ENCODE measurements at places on chromosomes 3 and 15.

GRCh38 chr3:171169866-171170265 is 143.3 kb upstream of the SLC2A2 start:
- DNase-seq: no peak

GRCh38 chr3:170804078-170804477 is 65.9 kb downstream of the RPL22L1 start:
- DNase-seq: no peak

- DNase-seq: no peak
Observed at GRCh38 chr3:175651716-175652115, 792.6 kb downstream of the NAALADL2 start.

DNA sequence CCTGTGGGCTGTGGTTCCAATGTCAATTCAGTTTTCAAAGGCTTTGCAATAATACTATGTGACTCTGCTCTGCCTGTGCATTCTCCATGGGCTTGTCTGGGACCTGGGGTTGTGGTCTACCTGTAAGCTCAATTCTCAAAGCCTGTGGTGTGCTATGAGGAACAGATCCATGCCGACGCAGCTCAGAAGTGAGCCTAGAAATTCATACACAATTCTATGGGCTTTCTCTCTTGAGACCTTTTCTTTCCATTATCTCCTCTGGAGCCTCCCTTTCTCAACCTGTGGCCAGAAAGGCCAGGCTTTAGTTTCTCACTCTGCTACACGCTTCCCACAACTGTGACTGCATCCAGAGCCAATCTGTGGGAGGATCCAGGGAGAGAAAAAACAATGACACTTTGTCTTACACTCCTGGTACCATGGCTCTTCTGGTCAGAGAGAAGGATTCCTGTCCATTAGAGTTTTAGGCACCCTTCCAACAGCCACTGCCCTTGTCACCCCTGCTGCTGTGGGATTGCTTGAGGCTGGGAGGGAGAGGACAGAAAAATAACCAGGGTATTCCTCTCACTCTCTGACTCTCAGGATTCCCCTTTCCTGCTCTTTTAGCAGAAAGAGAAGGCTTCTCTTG is 34.1 kb upstream of the KLF13 start:
- DNase-seq: no peak

DNA sequence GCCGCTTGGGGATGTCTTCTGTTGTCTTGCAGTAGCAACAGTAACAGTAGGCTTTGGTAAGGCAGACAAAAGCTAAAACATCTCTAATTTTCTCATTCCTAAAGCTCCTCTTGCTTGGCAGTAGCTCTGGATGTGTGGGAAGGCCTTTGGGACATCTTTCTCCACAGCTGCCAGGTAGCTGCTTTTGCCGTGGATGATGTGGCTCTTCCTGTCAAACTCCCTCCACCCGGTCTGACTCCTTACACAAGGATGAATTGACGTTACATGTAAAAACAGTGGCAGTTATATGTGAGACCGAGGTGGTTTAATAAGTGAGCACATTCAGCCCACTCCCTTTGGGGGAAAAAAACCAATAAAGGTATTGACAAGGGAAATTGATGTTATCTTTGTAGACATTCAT is 309.1 kb downstream of the TUSC7 start:
- no peak for DNase-seq

DNA sequence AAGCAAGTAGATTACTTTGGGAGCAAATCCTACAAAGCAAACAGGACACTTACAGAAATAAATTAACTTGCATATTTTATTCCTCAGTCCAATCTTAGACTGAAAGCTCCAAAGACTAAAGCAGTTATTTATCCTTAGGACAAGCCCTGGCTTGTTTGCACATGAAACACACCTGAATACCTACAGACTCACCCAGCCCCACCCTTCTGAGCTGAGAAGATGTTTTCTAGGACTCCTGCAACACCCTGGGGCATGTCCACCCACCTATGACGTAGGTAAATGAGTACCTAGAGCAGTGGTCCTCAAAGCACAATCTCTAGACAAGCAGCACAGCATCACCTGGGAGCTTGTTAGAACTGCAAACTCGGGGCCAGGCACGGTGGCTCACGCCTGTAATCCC is 80.8 kb downstream of the ANXA2 start:
- no peak for DNase-seq

DNA sequence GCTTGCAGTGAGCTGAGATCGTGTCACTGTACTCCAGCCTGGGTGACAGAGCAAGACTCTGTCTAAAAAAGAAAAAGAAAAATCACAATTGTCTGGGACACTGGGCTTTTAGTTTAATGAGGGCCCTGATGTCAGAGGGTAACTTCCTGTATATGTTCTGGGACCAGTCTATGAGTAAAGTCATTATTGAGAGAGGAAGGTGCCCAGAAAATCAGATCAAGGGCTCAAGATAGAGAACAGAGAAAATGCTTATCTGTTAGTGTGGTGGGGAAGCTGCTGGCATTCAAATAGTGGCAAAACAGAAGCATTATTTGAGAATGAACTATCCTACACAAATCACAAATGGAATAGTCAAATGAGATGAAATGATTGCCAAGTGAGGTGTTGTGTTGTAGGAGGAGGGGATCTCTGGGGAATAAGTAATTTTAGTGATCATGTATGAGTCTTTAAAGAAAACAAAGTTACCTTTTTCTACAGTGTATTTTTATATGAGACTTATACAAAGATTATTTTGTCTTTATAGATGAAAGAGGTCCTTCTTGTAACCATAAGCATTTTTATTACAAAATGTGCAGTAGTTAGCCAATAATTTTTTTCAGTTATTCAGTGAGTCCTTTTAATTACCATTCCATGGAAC is 13.4 kb downstream of the ARIH2 start:
- no peak for DNase-seq

DNA sequence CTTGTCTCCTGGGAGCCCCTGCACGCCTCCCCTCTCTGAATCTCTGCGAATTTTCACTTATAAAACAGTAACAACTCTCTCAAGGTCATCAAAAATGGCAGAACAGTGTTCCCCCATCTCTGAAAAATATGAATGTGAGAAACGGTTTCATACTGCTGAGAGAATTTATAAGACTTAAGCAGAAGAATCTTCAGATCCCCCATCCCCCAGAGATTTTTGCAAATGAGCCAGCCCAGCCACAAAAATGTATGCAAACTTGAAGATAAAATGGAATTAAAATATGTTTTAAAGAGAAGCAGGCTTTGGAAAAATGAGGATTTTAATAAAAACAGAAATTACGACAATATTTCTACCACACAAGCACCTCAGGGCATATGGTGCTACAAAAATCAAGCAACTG is 173.0 kb downstream of the STT3B start:
- DNase-seq: no peak
